GM12891 (cell line): ENCODE measurements at places on chromosomes 16 and 17.

DNA sequence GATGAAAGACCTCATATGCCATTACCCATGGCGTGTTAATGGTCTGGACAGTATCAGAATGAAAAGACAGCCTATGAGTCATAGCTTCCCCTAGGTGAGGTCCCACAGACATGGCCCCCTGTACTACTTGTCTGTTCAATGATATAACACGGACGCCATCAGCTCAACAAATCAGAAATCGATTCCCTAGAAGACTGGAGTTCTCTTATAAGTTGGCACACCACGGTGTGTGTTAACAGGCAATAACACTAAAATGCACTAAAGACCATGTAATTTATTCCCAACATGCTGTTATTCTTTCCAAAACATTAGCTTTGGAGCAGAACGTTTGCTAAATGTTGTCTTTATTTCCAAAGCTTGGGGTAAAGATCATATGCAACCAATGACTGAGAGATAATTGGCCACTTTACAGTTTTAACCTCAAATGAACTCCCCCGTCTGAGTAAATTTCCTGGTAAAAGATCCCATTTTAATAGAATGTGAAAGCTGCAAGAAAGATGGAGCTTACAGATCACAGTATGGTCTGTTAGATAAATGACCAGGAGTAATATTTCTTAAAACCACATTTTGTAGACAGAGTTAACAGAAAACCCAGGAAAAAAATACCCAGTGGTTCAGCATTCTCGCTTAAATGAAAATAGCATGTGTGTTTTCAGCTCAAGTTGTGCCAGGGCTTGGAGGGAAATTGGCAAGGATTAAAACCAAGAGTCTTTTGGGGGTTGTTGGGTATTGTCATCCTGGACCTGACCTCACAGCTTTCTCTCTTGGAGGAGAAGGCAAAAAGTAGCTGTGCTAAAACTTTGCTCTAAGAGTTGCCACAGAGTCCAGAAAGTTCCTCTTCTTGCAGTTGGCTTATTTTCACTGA is 65.9 kb downstream of the PCTP start:
- no peak for DNase-seq

GRCh38 chr17:74921769-74922168 is 1.3 kb downstream of the USH1G start:
- no peak for DNase-seq

GRCh38 chr16:56108724-56109123 is 82.6 kb upstream of the GNAO1 start:
- DNase-seq = no peak

DNA sequence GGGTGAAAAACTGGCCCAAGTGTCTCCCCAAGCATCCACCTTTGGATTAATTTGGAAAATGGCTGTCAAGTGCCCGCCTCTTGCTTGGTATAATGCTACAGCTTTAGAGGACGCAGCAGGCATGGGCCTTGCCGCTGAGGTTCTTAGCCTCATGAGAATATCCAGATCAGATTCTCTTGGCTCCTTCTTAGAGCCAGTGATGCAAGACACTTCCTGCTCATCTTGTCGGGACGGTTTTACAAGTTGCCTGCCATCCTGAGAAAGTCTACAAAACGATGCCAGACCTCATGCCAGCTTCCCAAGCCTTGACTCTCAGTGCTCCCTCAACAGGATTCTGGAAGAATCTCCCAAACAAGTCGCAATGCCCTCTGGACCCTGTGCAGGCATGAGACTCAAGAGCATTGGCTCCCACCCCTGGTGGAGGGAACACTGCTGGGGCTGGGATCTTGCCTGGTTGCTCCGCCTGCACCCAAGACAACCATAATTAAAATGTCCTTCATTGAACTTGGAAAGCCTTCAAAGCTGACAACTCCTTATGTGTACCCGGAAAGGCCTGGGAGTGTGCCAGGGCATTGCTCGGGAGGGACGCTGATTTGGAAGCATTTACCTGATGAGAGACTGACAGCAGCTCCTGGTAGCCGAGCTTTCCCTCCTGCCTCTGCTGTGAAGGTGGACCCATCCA is 25.8 kb upstream of the STH start:
- DNase-seq = no peak

DNA sequence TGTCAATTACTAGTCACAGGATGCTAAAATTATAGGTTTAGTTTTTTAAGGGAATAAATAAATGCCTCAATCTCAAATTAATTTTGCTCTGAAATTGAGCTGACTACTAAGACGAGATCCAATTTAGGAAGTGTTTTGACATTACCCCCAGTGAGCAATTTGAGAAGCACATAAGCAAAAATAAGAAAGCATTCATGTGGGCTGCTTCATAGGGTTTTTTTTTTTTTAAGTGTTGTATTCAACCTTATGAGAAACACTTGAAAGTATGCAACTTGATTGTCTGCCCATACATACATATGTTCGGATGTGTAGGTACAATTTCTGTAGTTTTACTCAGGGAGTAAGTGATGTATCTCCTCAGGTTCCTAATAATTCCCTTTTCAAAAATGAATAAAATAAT is 77.6 kb downstream of the PRKCA start:
- no peak for DNase-seq

- no peak for DNase-seq
These were observed 2.0 kb downstream of the SIAH1 start for GRCh38 chr16:48383009-48383876.
